Posterior cingulate gyrus (tissue), 11 donors: ENCODE measurements at places on chromosomes 13 and 19.

- DNase-seq, result no peak
Measured at GRCh38 chr19:37975071-37975470, 68.1 kb downstream of the SIPA1L3 start.

DNA sequence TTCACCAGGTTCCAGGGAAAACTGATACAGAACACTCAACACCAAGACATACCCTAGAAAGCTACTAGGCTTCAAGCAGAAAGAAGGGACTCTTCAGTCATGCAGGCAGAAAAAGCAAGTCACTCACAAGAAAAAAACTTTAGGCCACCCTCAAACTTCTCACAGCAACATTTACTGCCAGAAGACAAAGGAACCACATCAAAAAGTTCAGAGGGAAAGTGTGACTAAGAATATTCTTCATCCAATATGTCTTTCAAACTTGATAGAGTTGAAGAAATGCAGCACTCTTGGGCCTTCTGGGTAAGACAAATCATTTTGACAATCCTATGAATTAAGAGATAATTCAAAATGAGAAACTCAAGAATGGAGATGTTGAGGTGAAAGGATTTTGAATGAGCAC is 7.7 kb downstream of the DZIP1 start:
- no peak for DNase-seq

GRCh38 chr13:99908140-99908803 is 63.3 kb downstream of the ZIC5 start:
- DNase-seq, result peak; percentile 12

- DNase-seq, result no peak
Measured at GRCh38 chr13:39462428-39462827, 140.6 kb downstream of the LHFPL6 start.

DNA sequence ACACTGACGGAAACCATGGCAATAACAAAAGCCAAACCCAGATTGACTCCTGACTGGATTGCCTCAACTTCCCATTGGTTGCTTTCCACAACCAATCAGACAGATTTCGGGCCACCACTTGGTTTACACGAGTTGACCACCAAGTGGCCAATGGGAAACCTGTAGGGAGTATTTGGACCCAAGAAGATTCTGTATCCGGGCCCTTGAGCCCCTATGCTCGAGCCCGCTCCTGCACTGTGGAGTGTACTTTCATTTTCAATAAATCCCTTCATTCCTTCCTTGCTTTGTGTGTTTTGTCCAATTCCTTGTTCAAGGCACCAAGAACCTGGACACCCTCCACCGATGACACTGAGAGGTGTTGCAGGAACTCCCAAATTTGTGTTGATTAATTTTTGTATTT is 24.1 kb upstream of the URI1 start:
- DNase-seq, result no peak

GRCh38 chr13:100694722-100695508 is 20.3 kb upstream of the TMTC4 start:
- DNase-seq, result no peak

DNA sequence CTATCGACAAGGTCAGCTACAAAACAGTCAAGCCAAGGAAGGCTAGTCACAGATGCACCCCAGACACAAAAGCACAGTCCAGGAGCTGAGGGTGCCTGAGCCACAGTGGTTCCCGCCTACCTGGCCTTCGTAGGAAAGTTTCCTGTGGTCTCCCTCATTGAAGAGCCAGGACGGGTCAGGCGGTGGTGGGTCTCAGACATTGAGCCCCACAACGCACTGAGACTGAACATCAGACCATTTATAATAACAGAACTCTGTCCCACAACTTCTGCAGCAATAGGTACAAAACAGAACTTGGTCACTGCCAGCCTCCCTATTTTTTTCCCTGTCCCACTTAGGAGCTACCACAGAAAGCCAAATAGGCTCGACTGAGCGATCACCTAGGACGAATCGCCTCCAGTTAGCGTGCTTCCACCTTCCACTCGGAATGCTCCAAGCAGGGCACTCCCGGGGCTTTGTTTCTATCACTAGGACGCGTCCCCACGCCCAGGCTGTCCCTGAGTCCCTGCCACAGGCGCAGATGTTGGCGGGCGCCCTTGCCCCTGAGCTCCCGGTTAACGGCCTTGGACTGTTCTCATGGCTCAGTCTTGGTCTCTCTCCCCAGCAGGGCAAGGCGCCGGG is 640 bp upstream of the ZNF544 start:
- no peak for DNase-seq

GRCh38 chr19:30420881-30421280 is 48.7 kb downstream of the ZNF536 start:
- no peak for DNase-seq

DNA sequence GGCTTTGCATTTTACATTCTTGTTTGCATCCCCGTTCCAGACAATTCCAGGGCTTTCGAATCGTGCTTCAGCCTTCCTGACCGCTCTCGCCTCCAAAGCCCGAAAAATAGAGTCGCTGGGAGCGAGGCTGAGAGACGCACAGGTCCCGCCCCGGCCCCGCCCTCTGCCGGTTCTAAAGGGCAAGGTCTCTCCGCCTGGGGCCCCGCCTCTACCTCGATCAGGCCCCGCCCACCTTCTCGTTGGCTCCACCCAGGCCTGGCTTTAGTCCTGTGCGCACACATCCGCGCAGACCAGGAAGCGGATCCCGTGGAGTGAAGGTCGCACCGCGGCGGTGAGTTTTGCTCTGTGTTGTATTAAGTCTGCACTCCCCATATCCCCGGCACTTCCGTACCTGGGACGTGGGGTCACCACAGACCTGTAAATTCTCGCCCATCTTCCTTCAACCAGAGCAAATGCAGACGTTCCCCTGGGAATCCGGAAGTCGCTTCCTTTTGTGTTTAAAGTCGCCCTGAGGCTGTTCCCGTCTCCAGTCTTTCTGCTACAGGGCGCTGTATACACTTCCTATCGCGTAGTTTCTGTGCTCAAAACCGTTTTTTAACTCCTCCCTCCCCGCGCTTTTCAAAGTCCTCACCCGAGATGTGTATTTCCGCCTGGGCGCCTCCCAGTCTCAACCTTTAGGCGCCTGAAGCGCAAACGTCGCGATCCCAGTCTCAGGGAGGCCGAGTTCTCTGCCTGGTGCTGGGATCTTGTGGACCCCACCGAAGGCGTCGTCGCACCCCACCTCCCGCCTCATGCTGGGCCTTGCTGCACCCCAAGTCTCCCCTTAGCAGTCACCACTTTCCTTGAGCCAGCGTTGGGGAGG is at the start of gene ZNF701:
ZNF701 (plus strand) TSS at position 288 of the 862 bp plus-strand sequence. CDS start 3,861 bp downstream, outside the sequence.
- peak; percentile 96 for DNase-seq

- no peak for DNase-seq
Measured at GRCh38 chr19:30742406-30742938, 370.3 kb downstream of the ZNF536 start.

DNA sequence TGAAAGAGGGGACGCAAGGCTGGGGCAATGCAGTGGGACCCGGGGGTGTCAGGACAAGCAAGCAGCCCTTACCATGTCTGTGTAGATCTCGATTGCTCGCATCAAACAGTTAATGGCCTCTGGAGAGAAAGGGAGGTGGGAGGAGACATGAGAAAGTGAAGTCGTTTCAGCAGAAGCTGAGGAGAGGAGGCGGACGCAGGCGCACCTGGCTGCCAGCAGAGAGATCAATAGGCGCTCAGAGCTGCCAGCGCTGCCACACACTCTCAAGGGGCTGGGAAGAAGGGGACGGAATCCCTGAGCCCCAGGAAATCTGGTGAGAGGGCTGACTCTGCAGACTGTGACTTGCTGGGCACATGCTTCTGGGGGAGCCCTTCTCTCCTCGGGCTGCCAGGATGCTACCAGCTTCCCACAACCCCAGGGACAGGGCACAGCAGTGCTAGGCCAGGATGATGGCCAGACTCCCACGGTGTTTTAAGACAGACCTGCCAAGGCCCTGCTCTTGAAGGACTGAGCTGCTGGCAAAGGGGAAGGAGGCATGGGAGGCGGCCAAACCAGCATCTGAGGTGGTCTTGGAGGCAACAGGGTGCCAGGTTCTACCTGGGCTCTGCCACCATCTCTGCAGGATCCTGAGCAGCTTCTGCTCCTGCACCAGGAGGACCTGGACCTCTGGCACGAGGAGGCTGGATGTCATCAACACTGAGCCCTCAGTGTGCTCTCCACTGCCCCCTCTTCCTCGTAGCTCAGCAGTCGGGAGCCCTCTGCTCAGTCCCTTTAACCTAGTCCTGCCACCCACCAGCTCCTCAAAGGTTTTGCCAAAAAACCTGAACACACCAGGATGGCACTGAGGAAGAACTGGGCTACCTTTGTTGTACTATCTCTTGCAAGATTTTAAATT is 11.7 kb upstream of the KPTN start:
- peak; percentile 66 for DNase-seq

DNA sequence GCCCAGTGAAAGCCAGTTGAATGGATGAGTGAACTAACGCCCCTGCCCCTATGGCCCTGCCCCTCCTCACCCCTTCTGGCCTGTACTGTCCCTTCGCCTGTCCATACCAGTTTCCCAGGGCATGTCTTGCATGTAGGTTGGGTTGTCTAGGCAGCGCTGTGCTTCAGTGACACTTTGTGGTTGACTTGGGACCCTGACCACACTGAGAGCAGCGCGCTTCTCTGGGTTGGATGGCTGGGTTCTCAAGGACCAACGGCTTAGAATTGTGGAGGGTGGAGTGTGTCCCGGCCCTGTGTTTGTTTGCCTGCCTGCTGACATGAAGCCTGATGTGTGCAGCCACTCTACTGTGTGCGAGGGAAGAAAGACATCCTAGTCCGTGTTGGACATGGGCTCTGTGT is 15.8 kb downstream of the GATAD2A start:
- no peak for DNase-seq

DNA sequence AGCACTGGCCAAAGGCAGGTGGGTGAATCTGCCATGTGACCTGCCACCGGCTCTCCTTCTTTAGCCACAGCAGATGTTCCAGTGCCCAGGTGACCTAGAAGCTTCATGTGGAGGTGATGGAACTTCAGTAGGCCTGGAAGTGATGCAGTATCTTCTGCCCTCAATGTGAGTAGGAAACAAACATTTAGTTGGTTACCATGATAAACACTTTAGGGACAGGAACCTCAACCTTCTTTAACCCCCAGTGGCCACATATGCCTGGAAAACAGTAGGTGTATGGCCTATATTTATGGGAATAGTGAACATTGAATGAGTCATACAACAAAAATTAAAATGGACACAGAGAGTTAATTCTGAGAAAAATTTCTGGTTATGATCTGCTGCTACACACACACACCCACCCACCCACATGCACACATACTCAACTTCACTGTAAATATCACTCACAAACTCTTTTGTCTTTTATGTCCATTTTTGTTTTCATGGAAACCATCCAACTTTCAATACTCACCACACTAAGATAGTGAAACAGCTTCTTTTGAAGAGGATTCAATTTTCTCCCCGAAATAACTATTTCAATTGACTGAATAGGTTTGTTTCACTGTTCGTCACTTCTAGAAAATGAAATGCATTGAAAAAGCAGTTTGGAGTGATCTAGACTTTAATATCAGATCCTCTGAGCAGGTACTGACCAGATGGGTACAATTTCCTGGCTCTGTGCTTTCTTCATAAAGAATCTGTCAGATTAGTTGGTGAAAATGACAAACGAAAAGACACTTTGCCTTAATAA is 97.3 kb downstream of the STARD13 start:
- DNase-seq, result no peak

GRCh38 chr13:38804061-38804460 is 117.2 kb downstream of the FREM2 start:
- DNase-seq, result no peak

GRCh38 chr13:26697069-26697955 is 63.3 kb downstream of the GPR12 start:
- DNase-seq, result no peak

- DNase-seq, result no peak
Measured at GRCh38 chr13:78085434-78086225, 167.0 kb upstream of the EDNRB start.

DNA sequence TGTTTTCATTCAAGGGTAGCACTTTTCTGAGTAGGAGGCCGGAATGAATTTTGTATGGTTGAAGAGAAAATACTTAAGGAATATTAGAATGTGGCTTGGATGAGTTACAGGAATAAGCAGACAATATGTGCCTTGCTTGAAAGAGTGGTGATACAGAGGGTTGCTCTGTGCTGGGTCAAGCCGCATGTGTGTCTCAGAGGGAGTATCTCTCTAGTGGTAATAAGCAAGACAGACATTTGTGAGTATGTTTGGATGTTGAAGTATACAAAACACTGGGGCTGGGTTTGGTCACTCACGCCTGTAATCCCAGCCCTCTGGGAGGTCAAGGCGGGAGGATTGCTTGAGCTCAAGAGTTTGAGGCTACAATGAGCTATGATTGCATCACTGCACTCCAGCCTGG is 103.9 kb downstream of the LMO7 start:
- no peak for DNase-seq

DNA sequence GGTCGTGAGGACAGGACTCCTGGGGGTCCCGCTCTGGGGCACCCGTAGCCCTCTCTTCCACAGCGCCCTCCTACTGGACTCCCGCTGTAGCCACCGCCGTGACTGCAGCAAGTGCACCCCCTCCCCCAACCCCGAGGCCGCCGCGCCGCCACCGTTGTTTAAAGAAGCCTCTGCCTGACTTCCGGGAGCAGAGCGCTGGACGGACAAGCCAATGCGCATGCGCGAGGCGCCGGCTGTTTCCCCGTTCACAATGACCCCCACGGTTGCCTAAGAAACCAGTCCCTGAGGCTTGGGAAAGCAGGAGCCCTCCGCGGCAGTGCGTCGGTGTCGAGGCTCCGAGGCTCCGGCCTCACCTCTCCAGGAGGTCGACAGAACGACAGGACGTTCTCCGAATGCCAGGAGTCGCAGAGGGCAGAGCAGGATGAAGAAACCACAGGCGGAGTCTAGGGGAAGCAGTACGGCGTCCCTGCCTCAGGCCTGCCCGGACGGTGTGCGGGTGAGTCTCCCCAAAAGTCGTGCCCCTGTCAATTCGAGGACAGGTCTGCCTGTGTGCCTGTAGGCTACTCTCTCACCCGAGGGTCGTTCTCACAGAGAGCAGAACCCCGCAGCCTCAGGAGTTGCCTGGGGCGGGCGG is 70.5 kb upstream of the ZNF420 start:
- DNase-seq, result peak; percentile 85

DNA sequence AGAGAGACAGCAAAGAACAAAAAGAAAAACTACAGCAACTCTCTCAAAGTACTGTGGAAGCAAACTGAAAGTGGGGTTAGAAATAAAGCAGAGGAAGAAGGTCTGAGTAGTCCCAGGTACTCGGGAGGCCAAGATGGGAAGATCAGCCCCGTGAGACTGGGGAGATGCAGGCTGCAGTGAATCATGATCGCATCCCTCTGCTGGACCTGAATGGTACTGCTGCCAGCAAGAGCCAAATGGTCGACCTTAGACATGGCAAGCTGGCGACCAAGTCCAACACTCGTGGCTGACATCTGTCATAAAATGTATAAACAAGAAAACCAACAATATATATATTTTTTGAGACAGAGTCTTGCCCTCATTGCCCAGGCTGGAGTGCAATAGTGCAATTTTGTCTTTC is 33.7 kb upstream of the ZNF724 start:
- peak; percentile 20 for DNase-seq

GRCh38 chr13:23934520-23934919 is 37.2 kb upstream of the C1QTNF9B start:
- no peak for DNase-seq

- no peak for DNase-seq
Measured at GRCh38 chr13:52878831-52879230, 30.4 kb upstream of the PCDH8 start.
